Activated T-helper 17 cell treated with anti-CD3 and anti-CD28 coated beads, Interleukin-2, amount 50 U/mL, for 72 hours (primary cell): ENCODE measurements at places on chromosomes 4 and X.

DNA sequence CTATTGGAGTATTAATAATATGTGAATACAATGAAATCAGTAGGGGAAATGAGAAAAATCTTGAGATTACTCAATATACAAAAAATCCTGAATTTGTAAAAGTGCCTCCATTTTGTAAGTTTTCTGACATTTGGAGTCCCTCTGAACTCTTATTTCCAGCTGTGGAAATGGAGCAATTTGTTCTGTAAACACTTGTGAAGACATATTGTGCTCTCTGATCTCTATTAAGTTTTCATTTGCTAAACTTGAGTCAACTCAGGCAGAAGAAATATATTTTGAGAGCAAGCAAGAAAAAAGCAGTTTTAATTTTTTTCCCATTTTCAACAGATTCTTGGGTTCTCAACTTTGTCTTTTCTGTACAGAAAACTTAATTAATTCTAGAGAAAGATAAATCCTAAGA is 51.4 kb upstream of the PCDH18 start:
- no peak overlapping the region for H3K4me3 ChIP-seq
- H3K36me3 ChIP-seq: no peaks in the 10 kb centered on the region
- ATAC-seq: no peak

GRCh38 chrX:68570598-68570997 is 71.7 kb downstream of the YIPF6 start:
- no peak overlapping the region for H3K27ac ChIP-seq
- H3K27me3 ChIP-seq: no peaks in the 10 kb centered on the region
- peaks cover 5% of the 10 kb centered on the region for H3K36me3 ChIP-seq
- H3K4me3 ChIP-seq: no peak overlapping the region
- no peak for ATAC-seq

GRCh38 chr4:32645653-32646052 is 1925.5 kb downstream of the PCDH7 start:
- no peaks in the 10 kb centered on the region for H3K27me3 ChIP-seq
- no peaks in the 10 kb centered on the region for H3K4me1 ChIP-seq
- H3K4me3 ChIP-seq: no peak overlapping the region
- ATAC-seq: no peak
- H3K27ac ChIP-seq: no peak overlapping the region
- no peaks in the 10 kb centered on the region for H3K36me3 ChIP-seq

DNA sequence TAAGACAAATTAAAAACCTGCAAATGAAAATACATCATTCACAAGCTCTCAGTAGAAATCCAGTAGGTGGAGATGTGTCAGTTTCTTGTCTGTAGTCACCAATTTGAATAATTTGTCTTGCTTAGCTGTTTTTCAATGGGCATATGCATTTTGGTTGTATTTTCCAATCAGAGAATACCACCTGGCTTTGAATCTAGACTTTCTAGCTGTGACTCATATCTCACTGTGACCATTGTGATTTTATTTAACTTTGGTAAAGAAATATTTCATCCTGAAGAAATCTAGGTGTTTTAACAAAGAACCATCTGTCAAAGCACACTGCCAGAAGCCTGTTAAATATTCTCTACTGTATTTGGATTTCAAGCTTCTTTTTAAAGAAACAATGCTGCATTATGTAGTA is 1650.6 kb upstream of the IGFBP7 start:
- no peaks in the 10 kb centered on the region for H3K36me3 ChIP-seq
- no peak for ATAC-seq
- no peak overlapping the region for H3K27ac ChIP-seq
- H3K27me3 ChIP-seq: no peaks in the 10 kb centered on the region

GRCh38 chr4:6658597-6659075 is 18.2 kb downstream of the MRFAP1 start:
- no peaks in the 10 kb centered on the region for H3K27me3 ChIP-seq
- no peak overlapping the region for H3K27ac ChIP-seq
- peaks cover 5% of the 10 kb centered on the region for H3K4me1 ChIP-seq
- H3K4me3 ChIP-seq: peak overlapping the region; percentile 64
- peak; percentile 90 for ATAC-seq

- peaks cover 7% of the 10 kb centered on the region for H3K27me3 ChIP-seq
- H3K36me3 ChIP-seq: no peaks in the 10 kb centered on the region
- ATAC-seq: no peak
- H3K27ac ChIP-seq: no peak overlapping the region
- no peak overlapping the region for H3K4me3 ChIP-seq
- H3K4me1 ChIP-seq: no peaks in the 10 kb centered on the region
These were observed 57.7 kb upstream of the SEC24B start for GRCh38 chr4:109375778-109376414.

- peaks cover 6% of the 10 kb centered on the region for H3K27me3 ChIP-seq
- H3K4me3 ChIP-seq: no peak overlapping the region
- ATAC-seq: no peak
- H3K36me3 ChIP-seq: no peaks in the 10 kb centered on the region
- no peaks in the 10 kb centered on the region for H3K4me1 ChIP-seq
These were observed 18.0 kb upstream of the CT45A1 start for GRCh38 chrX:135695471-135695870.

- no peak overlapping the region for H3K4me3 ChIP-seq
- H3K4me1 ChIP-seq: peaks cover 4% of the 10 kb centered on the region
- ATAC-seq: no peak
- peaks cover 5% of the 10 kb centered on the region for H3K27me3 ChIP-seq
- no peaks in the 10 kb centered on the region for H3K36me3 ChIP-seq
These were observed 117.3 kb downstream of the SNCA start for GRCh38 chr4:89719536-89720090.

GRCh38 chr4:172683021-172683420 is 485.6 kb upstream of the GALNT7 start:
- no peak overlapping the region for H3K27ac ChIP-seq
- H3K4me1 ChIP-seq: no peaks in the 10 kb centered on the region
- no peaks in the 10 kb centered on the region for H3K36me3 ChIP-seq
- no peak for ATAC-seq
- no peak overlapping the region for H3K4me3 ChIP-seq
